ENCODE measurements at places on chromosomes 1 and 21.

DNA sequence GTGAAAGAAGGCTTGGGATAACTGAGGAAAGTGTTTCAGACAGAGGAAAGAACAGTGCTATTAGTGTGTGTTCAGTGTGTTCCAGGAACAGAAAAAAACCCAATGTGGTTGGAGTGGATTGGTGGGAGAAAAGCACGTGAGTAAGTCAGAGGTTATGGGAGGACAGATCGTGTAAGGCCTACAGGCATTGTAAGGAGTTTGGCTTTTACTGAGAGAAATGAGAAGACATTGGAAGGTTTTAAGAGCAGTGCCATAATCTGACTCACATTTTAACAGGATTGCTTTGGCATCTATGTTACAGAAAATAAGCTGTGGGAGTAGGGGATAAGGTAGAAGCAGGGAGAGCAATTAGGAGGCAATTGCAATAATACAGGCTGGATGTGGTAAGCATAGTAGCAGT, 4.8 kb downstream of the ARPC5 start:
- no peak for ATAC-seq

DNA sequence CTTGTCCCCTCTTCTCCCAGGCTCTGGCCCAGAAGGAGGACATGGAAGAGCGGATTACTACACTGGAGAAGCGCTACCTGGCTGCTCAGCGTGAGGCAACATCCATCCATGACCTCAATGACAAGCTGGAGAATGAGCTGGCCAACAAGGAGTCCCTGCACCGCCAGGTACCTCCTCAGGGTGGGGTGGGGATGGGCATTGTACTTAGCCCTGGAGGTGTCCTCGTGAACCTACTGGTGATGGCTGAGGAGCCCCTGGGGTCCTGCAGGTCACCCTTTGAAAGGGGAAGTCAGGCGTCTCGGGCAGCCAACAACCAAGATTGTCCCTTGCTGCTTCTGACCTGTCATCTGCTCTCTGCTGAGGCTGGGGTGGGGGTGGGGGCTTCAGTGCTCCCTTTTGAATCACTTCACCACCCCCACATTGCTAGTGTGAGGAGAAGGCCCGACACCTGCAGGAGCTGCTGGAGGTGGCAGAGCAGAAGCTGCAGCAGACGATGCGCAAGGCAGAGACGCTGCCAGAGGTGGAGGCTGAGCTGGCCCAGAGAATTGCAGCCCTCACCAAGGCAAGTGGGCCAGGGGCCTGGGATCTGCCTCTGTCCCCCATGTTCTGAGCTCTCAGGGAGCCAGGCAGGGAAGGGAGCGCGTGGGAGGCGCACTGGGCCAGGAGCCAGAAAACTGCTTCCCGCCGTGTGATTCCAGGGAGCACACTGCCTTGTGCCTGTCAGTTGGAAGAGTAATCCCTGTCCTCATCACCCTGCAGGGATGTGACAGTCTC, 19.7 kb downstream of the PPFIA4 start:
- no peak for ATAC-seq

DNA sequence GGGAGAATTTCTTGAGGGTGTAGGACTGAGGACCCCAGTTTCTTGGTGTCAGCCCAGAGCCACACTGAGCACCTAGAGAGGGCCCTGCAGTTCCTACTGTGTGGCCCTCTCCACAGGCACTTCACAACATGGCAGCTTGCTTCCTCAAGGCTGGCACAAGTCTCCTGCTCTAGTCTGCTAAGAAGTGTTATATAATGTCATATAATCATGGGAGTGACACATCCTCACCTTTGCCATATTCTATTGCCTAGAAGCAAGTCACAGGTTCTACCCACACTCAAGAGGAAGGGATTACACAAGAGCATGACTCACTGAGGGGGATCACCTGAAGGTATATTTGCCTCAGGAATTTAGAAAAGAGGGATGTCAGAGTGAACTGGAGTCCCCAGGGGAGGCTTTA, 5.5 kb upstream of the SNX27 start:
- no peak for ATAC-seq

- no peak for ATAC-seq
These were observed 357.7 kb downstream of the TTLL7 start for GRCh38 chr1:83641206-83641658.

GRCh38 chr1:182205351-182206022, 144.0 kb upstream of the ZNF648 start:
- no peak for ATAC-seq

DNA sequence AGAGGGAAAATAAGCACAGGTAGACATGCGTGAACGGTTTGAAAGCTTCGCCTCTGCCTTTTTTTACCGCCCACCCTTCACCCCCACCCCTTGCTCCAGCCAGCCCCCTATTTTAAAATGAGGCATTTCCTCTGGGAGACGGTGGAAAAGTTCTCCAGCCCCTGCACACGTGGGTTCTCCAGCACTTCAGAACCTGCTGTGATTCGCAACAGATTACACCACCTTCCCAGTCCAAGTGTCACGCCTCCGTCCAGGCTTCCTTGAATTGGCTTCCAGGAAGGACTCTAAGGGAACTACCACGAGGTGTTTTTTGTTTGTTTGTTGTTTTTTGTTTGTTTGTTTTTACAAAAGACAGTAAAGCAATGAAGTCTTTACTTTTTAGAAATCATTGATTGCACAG, 2.6 kb downstream of the LRRC7 start:
- ATAC-seq, result no peak

- ATAC-seq, result no peak
These were observed 29.5 kb downstream of the CAPN2 start for GRCh38 chr1:223741861-223742260.

GRCh38 chr1:235721982-235722381, 72.4 kb upstream of the GNG4 start:
- ATAC-seq, result no peak

DNA sequence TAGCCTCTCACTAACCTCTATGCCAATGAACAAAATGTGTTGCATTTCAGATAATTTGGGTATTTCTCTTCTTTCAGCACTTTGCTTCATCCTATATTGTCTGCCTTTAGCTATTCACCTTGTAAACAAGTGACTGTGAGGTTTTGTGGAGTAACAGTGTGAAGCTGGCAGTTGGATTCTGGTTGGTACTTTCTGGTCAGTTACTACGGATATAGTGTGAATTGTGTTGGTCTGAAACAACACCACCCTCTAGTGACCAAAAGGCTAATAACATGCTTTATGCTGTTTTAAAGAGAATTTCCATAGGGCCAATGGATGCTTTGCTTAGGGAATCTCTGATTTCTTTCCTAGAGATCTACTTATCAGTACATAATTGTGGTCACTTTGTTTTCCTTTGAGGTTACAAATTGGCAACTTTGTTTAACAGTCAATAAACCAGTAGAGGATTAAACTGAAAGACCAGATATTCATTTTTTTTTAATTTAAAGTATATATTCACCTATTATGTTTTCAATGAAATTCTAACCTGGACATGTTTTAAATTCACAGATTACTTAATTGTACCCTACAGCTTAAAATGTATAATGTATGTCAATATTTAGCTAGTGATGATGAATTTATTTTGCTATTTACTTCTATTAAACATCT, 2.5 kb upstream of the PTGER3 start:
- ATAC-seq, result peak; percentile 41

- no peak for ATAC-seq
These were observed 51.4 kb upstream of the SIM2 start for GRCh38 chr21:36647279-36648093.

- no peak for ATAC-seq
These were observed 66.7 kb downstream of the ARID4B start for GRCh38 chr1:235261243-235261642.

GRCh38 chr1:155120253-155120652, 7.4 kb upstream of the EFNA1 start:
- ATAC-seq, result no peak

- ATAC-seq, result no peak
These were observed 501.0 kb downstream of the SETD4 start for GRCh38 chr21:35559128-35559828.

GRCh38 chr1:240092301-240093119, 827 bp downstream of the FMN2 start:
- no peak for ATAC-seq

- no peak for ATAC-seq
These were observed 211.6 kb downstream of the LMX1A start for GRCh38 chr1:165144757-165145397.

DNA sequence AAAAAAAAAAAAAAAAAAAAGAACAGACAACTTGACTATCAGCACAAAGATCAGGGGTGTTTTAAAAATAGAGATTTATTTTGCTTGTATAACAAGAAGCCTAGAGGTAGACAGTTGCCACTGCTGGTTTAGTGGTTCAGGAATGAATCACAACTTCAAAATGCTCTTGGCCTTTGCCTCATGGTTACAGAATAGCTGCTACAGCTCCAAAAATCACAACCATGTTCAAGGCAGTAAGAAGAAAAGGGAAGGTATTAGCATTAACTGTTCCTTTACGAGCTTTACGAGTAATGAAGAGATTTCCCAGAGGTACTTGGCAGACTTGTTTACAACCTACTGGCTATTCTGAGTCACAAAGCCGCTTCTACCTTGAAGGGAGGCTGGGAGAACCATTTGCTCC, 52.5 kb upstream of the PPM1J start:
- no peak for ATAC-seq

DNA sequence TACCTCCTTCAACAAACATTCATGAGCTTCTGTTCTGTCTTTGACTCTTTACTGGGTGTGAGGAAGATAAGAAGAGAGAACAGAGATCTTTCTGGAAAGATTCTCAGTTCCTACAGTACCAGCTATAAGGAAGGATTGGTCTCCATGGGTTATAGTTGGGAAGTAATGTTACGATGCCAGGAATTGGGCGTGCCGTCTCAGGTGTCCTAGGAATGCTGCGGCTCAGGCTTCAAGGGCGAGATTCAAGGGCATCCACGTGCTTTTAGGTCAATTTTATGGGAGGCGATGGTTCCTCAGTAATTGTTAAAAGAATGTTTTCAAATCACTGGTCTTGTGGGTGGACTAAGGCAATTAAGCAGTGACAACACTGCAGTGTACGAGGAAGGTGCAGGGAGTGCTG, 27.3 kb downstream of the COG2 start:
- no peak for ATAC-seq

DNA sequence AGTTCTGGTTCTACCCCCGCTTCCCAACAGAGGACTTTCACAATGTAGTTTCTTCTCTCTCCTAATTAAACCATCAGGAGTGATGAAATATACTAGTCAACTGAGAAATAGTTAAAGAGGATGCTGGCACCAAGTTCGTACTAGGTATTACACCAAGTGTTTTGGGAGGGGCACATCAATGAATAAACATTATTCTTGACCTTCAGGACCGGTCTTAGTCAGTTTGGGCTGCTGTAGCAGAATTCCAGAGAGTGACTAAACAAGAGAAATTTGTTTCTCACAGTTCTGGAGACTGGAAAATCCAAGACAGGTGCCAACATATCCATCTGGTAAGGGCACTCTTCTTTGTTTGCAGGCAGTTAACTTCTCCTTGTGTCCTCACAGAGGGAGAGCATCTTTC, 103.8 kb downstream of the SPATA17 start:
- ATAC-seq, result peak; percentile 6

DNA sequence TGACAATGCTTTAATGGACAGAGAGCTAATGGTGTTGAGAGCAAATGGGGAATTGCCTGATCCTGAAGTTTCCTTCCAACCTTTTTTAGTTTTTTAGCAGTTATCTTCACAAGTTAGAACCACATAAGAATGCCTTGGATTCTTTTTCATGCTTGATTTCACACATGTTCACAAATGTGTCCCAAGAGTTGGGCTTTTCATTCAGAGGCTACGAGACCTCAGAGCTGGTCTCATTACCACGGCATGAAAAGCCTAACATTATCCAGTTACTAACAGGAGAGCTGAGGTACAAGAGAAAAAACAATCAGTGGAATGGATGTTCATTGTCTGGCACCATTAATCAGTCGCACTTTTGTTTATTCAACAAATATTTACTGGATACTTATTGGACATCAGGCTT, 340.6 kb downstream of the ZNF326 start:
- ATAC-seq, result no peak

DNA sequence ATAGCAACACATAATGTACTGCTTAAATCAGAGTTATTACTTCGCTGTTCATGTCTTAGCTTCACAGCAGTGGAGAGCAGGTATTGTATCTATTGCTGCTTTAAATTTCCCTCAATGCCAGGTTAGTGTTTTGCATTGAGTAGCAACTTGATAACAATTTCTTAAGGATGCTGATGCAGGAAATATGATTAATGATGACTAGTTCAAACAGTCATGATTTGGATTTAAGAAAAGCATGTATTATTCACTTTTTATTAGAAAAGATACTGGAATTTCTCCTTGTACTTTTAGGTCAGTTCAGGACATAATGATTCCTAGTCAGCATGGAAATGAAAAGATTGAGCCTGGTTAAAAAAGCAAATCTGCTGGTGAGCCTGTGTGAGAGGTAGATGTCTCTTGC, 67.2 kb upstream of the ARHGAP29 start:
- no peak for ATAC-seq

DNA sequence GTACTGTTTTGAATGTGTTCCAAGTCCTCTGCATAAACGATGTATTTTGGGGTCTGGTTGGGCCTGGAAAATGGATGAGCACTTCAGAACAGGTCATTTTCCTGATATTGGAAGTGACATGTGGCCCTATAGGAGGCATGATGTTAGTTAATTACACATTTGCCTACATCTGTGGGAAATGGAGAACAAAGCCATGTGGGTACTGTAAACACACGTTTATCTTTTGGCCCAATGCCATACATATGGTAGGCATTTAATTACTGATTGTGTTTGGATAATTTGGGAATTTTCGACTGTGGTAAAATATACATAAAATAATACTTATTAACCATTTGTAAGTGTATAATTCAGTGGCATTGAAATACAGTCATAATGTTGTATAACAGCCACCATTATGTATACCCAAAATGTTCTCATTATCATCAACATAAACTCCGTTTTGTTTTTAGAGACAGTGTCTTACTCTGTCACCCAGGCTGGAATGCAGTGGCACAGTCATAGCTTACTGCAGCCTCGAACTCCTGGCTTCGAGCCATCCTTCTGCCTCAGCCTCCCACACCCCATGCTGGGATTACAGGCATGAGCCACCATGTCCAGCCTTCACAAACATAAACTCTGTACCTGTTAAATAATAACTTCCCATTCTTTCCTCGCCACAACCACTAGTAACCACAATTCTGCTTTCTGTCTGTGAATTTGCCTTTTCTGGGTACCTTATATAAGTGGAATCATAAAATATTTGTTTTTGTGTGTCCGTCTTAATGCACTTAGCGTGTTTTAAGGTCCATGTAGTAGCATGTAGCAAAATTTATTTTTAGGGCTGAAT, 11.9 kb upstream of the RNPEP start:
- no peak for ATAC-seq

- no peak for ATAC-seq
These were observed 40.2 kb downstream of the RASAL2 start for GRCh38 chr1:178134061-178134460.

GRCh38 chr1:19793360-19794046, 6.2 kb downstream of the TMCO4 start:
- ATAC-seq, result peak; percentile 52
